Activated CD4-positive, CD25-positive, alpha-beta regulatory T cell treated with anti-CD3 and anti-CD28 coated beads, Interleukin-2, amount 50 U/mL, for 24 hours (primary cell): ENCODE measurements at places on chromosomes 12 and 14.

GRCh38 chr12:100752841-100753240 is 41.7 kb upstream of the ANO4 start:
- ATAC-seq: no peak

- no peak for ATAC-seq
Observed at GRCh38 chr14:33505266-33505962, 445.5 kb downstream of the EGLN3 start.

DNA sequence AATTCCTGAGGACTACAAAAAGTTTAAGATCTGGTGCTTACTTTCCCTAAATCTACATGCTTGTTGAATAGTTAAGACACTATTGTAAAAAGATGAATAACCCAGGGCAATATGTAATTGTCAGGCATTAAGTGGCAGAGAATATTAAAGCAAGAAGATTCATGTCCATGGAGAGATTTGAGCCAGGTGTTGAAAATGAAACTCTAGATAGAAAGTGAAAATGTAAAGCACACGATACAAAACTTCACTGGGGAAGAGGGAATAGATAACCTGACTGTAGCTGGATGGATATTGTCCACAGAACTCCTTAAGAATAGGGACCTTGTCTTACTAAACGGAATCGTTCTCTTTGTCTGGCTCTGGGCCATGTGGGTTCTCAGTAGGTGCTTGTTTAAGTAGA is 5.0 kb downstream of the CAND1 start:
- no peak for ATAC-seq

- ATAC-seq: no peak
Observed at GRCh38 chr12:53972152-53972702, 699 bp upstream of the HOXC11 start.

DNA sequence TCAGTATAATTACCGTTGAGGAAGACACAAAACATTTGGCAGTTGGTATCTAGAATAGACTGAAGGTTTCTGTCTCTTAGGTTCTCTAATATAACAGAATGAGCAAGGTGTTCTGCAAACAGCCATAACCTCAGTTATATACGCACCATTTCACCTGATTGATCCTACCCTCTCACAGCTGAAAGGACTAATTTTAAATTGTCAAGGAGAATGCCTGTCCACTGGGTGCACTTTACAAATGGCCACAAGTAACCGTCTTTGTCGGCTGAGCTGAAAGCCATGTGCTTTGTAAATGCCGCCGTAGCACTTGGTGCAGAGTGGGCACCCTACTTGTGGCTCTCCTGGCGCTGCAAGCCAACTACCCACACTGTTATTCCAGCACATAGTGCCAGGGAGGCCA is 466.3 kb downstream of the AACS start:
- ATAC-seq: no peak

- peak; percentile 37 for ATAC-seq
Observed at GRCh38 chr12:30794591-30795409, 40.0 kb upstream of the CAPRIN2 start.

DNA sequence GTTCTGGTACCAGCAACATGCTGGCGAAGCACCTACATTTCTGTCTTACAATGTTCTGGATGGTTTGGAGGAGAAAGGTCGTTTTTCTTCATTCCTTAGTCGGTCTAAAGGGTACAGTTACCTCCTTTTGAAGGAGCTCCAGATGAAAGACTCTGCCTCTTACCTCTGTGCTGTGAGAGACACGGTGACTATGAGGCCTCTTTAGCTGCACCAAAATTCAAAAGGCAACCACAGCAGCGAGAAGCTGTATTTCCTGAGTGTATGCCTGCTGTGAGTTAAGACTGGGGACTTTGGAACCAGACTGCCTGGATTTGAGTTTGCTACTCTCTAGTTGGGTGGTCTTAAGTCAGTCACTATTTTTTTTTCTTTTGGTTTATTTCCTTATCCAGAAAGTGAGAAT is 8.7 kb upstream of the OR10G2 start:
- ATAC-seq: no peak

- ATAC-seq: no peak
Observed at GRCh38 chr12:55681142-55682077, 26.3 kb downstream of the ITGA7 start.

DNA sequence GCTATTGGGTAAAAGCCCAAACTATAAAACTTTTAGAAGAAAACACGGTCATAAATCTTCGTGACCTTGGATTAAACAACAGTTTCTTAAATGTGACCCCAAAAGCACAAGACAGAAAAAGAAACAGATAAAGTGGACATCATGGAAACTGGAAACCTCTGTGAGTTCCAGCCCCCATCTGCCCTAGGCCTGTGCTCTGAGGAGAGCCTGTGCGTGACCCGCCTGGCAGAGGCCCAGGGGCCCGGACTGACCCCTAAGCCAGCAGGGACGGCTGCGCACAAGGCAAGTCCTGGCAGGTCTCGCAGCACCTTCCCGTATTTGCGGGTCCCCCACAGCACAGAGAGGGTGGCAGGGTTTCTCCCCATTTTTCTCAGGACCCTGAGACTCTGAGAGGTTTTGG is 76.0 kb downstream of the CHGA start:
- no peak for ATAC-seq

DNA sequence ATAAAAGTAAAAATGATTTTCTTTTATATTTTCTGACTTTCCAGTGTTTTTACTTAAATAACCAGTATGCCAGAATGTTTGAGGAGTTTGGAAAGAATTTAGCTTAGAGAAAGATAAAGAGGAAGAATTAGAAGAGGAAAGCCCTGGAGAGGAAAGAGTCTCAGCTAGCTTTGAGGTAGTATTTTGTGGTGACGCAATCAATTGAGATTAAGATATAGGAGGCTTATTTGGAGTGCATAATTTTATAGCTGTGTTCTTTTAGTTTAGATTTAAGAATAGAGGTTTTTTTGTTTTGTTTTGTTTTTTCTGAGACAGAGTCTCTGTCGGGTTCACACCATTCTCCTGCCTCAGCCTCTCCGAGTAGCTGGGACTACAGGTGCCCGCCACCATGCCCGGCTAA is 18.1 kb downstream of the CLEC2B start:
- no peak for ATAC-seq

DNA sequence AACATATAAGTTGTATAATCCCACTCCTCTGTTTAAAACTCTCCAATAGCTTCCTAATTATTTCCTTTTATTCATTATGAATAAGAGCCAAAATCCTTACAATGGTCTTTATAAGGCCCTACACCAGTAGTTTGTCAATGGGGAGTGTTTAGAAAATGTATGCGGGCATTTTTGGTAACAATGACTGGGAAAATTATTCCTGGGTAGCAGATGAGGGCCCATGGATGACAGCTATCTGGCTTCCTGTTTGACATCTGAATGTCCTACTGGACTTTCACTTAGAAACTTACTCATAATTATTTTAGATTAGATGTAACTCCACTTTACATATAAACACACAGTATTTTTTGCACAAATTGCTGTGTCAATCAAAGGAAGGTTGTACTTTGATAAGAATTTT is 101.2 kb downstream of the PAPLN start:
- no peak for ATAC-seq

- no peak for ATAC-seq
Observed at GRCh38 chr14:85413836-85414526, 116.0 kb upstream of the FLRT2 start.

- ATAC-seq: no peak
Observed at GRCh38 chr12:124852329-124852831, 11.3 kb downstream of the SCARB1 start.
